ENCODE measurements at places on chromosomes 1 and 21. TPM values are rescaled to one million over a fixed set of nuclear protein-coding genes. Genes with fewer than 3 reads are reported as not detected.

DNA sequence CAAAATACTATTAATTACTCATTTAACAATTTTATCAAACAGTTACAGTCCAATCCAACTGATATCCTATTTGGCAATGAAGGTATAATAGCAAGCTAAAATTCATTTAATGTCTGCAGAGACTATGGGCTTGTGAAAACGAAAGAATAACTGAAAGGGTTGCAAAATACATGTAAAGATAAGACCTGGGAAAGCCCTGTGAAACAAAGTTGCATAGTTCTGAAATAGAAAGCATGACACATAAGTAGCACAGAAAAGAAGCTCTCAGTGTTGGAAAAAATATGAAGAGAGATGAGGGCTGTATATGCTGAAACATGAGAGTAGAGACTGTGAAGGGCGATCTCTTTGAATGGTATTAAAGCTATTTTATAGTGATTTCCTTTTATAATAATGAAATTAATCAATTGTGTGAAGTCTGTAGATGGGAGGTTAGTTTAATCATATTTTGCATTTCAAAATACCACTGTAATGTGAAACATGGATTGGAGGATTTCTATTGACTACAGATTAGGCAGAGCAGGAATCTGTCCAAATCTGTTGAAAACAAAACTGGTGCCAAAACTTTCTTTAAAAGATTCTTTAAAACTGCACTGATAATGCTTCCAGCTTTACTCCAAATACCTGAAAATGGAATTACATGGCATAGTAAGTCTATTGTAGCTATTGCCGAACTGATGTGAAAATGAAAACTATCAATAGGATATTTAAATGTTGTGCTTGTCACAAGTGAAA, 1518.9 kb upstream of the B3GALT2 start:
- no peak for DNase-seq

Gene OR10J1
- polyA plus RNA-seq, result not detected

Gene ZFP69
- polyA plus RNA-seq, result 3.0 TPM

Gene KRTAP13-2
- not detected for polyA plus RNA-seq

DNA sequence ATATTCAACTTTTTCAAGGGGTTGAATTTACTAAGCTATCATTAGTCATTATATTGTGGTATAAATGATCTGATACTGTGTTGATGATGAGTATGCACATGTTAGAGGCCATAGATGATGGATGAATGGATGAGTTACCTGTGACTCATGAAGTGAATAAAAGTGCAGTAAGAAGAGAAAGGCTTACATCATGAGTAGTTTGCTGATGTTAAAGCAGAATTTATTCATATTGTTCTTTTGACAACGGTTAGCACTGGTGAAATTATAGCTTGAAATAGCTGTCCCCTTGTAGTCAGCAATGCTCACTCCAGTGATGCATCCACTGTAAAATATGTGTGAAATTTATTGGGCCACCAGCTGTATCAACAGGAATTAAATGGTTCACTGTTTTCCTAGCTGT, 541.0 kb upstream of the ZRANB2 start:
- peak; percentile 87 for DNase-seq

Gene MR1
- polyA plus RNA-seq, result 9.5 TPM

GRCh38 chr1:152367436-152367835, 7.6 kb upstream of the FLG2 start:
- peak; percentile 87 for DNase-seq

GRCh38 chr1:27090911-27091310, 64.0 kb downstream of the SLC9A1 start:
- DNase-seq, result peak; percentile 82

Gene SASS6
- 1.8 TPM for polyA plus RNA-seq

- DNase-seq, result no peak
Measured at GRCh38 chr1:235006816-235007215, 121.8 kb downstream of the TOMM20 start.

- no peak for DNase-seq
Measured at GRCh38 chr1:184157394-184157742, 105.8 kb downstream of the TSEN15 start.

DNA sequence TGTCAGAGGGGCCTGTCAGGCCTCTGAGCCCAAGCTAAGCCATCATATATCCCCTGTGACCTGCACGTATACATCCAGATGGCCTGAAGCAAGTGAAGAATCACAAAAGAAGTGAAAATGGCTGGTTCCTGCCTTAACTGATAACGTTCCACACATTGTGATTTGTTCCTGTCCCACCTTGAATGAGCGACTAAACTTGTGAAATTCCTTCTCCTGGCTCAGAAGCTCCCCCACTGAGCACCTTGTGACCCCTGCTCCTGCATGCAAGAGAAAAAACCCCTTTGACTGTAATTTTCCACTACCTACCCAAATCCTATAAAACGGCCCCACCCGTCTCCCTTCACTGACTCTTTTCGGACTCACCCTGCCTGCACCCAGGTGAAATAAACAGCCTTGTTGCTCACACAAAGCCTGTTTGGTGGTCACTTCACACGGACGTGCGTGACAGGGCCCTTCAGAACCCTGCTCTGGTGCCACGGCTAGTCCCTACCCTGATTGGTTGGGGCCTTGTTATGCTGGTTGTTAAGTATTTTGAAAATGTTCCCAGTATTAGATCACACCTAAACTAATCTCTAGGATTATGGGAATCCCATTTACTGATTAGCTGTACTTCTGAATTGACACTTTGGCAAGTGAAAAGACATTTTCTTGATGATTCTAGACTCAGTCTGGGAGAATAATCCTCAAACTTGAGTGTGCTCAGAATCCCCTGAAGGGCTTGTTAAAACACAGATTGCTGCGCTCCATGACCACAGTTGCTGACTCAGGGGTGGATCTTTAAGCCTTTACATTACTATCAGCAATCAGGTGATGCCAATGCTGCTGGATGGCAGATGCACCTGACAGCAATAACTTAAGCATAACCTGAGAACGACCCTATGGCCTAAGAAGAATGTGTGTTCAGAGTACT, 28.8 kb upstream of the SPATA6 start:
- DNase-seq, result no peak

Gene SSR2
- polyA plus RNA-seq, result 292 TPM

Gene CASQ1
- polyA plus RNA-seq, result not detected

Gene PRKAA2
- 0.02 TPM for polyA plus RNA-seq

DNA sequence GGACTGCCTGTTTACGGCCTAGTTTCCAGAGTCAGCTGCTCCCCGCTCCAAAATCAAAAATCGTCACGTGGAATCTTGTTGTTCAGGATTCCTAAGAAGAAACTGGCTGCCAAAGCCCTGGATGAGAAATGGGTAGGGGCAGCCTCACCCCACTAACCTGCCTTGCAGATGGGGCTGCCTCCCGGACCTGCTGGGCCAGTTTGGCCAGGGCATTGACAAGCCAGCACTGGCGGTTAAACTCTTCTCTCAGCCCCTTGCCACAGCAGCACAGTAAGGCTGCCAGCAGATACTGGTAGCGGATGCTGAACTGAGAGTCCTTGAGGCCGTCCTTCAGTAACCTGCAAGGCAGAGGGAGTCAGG, 31.6 kb upstream of the PPP1R15B start:
- DNase-seq, result no peak

Gene OPN3
- 23.3 TPM for polyA plus RNA-seq

Gene FAM131C
- polyA plus RNA-seq, result 1.0 TPM

DNA sequence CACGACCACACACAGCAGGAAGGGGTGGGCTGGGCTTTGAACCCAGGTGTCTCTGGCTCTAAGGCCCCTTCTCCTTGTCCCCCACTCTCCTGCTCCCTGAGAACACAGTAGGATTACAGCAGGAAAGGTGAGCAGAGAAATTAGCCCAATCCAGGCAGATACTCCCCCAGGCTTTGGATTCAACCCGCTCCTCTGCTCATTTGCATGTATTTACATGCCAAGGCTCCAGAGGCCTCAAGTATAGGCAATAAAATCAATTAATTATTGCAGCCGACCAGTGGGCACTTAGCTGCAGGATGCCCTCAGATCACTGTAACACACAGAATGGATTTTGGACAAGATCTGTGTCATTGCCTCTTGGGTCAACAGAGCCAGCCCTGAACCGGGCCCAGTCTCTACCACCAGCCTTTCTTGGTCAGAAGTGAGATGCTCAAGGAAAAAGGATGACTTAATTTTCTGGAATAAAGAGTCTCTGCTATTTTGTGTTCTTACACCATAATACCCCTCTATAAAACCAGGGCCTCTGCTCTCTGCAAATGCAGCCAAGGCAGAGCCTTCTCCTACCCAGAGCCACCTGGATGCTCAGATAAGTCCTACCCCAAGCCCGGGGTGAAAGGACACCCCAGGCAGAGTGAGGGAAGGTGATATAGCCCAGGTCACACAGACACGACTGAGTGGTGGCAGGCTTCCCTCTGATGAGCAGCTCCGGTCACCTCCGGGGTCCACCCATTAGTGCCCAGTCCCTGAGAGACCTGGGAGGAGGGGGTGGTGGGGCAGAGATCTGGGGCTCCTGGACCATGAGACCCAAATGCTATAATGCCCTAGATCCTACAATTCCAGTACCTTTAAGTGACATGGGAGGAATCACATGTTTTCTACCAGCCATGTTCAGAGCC, 28.9 kb downstream of the MATN1 start:
- DNase-seq, result no peak

Gene S100A7A
- not detected for polyA plus RNA-seq

Gene GBP7
- polyA plus RNA-seq, result not detected

DNA sequence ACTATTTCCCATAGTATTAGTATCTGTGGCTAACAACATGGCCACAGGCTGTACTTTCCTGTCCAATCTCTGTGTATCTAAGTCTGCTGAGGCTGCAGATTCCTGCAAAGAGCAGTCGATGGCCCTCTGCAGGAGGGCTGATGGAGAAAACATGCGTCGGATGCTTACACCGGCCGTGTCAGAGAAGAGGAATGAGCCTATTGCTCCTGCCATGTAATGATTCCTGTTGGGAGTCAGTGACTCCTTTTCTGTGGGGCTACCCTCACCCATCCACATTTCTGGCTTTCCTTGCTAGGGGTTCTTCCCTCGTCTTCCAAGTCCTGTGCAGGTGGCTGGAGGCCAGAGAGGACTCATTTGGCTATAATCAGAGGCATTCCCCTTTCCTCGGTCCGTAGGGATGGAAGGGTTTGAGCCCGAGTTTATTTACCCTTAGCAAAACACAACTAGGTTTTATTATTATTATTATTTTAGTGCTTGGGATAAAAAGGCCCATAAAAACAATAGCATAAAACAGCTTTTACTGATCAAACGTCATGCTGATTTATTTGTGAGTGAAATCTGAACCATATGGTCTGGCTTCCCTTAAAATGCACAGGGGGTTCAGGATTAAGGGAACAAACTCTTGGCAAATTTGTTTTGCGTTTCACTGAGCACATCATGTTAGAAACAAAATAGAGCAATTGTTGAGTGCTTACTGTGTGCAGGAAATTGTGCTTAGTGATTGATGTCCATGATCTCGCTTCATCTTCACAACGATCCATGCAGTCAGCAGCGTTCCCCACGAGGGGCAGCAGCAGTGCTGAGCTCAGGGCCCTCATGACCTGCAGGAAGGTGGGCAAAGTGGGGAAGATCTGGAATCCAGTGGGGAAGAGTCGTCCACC, 70.8 kb downstream of the KIF26B start:
- no peak for DNase-seq

DNA sequence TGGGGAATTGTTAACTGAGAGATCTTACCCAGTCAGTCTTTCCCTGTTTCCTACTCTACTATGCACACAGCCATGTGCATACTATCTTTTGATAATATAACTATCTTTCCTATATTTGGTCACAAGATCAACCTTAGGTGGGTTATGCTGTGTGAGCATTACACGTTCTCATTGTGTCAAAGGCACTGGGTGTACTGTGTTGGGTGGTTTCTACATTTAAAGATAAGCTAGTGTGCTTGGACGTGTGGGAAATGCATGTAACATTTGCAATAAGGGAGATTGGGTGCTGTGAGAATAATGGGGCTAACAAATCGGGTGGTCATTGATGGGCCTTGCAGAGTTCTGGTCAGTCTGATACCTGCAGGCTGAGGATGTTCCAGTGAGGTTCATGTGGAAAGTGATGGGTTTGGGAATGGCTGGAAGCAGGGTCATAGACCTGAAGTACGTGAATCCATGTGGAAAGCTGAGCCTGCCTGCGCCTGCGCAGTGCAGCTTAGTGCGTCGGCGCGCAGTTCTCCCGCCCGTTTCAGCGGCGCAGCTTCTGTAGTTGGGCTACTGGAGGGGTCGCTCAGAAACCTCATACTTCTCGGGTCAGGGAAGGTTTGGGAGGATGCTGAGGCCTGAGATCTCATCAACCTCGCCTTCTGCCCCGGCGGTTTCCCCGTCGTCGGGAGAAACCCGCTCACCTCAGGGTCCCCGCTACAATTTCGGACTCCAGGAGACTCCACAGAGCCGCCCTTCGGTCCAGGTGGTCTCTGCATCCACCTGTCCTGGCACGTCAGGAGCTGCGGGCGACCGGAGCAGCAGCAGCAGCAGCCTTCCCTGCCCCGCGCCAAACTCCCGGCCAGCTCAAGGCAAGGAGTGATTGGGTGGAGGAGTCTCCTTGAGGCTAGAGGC, at the start of gene MSH4:
Gene MSH4 (plus strand): TSS at position 507 of the 897 bp plus-strand sequence. CDS start 104 bp downstream, at position 611.
- peak; percentile 45 for DNase-seq

Gene TMEM125
- polyA plus RNA-seq, result 1.8 TPM

Gene DNMT3L
- polyA plus RNA-seq, result not detected

GRCh38 chr1:20078171-20078651, 8.2 kb downstream of the PLA2G5 start:
- no peak for DNase-seq

Gene MYBPHL
- polyA plus RNA-seq, result 1.7 TPM

DNA sequence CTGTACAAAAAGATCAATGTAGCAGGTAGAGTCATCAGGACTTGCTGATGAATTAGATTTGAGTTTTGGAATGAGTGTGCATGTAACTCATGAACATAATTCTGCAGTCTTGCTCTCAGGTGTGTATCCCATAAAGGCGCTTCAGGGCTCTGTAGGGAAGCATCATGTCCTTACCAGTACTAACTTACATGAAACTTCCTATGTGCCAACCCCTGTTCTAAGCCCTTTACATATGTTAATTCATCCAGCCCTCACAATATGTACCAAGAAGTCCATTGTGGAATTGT, 2.1 kb upstream of the FCRLB start:
- no peak for DNase-seq

- no peak for DNase-seq
Measured at GRCh38 chr1:200998323-200998722, 25.2 kb downstream of the KIF21B start.

GRCh38 chr21:29258626-29259338, 39.9 kb upstream of the BACH1 start:
- DNase-seq, result peak; percentile 97

Gene USP16
- polyA plus RNA-seq, result 11.6 TPM

- no peak for DNase-seq
Measured at GRCh38 chr21:20996421-20997310, 1.5 kb upstream of the NCAM2 start.

DNA sequence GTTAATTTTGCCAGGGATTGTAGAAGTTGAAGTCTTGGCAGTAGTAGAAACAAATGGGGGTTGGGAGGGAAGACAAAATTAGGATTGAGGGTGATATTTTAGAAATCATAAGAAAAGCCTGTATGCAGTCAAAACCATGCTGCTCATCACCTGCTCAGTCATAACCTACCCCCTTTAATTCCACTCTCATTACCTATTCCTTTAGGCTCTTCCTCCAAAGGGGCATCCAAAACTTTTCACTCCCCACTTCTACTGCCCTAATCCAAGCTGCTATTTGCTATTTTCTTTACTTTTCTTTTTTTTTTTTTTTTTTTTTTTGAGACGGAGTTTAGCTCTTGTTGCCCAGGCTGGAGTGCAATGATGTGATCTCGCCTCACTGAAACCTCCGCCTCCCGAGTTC, 11.5 kb downstream of the H3-3A start:
- no peak for DNase-seq

GRCh38 chr1:208709981-208710380, 465.8 kb upstream of the PLXNA2 start:
- DNase-seq, result no peak
